Daoy (cell line): ENCODE measurements at places on chromosomes 1 and 21. TPM values are rescaled to one million over a fixed set of nuclear protein-coding genes. Genes with fewer than 3 reads are reported as not detected.

GRCh38 chr21:32096411-32096810 lies 182.4 kb downstream of the MIS18A start:
- no peak for DNase-seq

ARID4B gene
- 18.7 and 22.9 TPM in 2 replicates for total RNA-seq

DNA sequence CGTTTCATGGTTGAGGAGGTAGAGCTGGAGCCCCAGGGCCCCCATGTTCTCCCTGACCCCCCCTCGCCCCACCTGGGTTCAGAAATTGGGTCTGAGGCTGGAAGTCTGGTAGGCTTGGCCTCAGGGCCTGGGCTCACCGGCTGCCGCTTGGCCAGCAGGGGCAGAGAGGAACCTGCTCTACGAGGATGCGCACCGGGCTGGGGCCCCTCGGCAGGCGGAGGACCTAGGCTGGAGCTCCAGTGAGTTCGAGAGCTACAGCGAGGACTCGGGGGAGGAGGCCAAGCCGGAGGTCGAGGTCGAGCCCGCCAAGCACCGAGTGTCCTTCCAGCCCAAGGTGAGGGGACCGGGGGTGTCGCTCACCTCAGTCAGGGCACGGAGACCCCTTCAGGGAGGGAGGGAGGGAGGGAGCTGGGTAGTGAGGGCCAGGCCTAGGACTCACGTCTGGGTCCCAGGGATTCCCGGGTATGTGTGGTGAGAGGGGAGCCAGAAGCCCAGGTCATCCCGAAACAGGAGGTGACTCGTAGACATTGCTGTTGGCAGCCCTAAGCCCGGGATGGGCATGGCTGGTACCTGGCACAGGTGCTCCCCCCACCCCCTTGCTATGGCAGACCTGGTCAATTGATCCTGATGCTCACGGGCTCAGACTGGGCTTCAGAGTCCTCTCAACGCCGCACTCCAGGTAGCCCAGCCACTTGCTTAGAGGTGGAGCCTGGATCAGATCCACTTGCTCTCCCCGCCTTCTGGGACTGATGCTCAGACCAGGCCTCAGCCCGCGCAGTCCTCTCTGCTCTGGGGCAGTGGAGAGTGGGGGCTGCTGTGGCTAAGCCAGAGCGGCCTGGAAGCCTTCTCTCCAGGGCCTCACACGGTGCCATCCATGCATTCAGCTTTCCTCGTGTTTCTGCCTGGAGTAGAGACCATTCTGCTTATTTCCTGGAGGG lies 68.4 kb downstream of the ARHGEF10L start:
- DNase-seq: no peak

DNA sequence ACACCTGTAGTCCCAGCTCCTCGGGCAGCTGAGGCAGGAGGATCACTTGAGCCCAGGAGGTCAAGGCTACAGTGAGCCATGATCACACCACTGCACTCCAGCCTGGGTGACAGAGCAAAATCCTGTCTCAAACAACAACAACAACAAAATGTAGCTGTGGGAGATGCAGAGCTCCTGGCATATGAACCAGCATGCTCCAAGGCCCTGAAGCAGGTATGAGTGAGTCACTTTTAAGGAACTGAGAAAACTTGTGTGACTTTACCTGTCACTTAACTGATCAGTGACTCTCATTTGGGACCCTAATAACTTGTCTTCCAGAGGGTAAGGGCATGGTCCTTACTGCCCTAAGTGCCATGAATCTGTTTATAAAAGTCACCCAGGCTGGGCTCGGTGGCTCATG lies 19.4 kb upstream of the TMEM222 start:
- no peak for DNase-seq

DNA sequence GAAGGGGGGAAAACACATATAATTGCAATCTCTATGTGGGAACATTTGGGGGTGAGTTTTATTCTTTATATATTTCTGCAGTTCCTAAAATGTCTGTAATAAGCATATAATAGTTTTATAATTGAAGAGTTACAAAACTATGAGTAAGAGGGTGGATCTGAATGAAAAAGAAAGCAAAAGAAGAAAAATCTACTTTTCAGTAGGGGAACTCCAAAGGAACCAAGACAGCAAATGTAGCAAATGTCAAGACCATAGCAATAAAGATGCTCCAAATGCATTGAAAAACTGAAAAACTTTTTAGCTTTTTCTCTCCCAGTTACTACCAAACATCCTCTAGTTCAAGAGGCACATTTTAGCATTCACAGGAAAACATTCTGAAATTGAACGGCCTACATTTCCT lies 434.8 kb downstream of the LMO4 start:
- DNase-seq: no peak

GRCh38 chr1:58727364-58727763 lies 27.5 kb upstream of the MYSM1 start:
- DNase-seq: peak; percentile 95

DNA sequence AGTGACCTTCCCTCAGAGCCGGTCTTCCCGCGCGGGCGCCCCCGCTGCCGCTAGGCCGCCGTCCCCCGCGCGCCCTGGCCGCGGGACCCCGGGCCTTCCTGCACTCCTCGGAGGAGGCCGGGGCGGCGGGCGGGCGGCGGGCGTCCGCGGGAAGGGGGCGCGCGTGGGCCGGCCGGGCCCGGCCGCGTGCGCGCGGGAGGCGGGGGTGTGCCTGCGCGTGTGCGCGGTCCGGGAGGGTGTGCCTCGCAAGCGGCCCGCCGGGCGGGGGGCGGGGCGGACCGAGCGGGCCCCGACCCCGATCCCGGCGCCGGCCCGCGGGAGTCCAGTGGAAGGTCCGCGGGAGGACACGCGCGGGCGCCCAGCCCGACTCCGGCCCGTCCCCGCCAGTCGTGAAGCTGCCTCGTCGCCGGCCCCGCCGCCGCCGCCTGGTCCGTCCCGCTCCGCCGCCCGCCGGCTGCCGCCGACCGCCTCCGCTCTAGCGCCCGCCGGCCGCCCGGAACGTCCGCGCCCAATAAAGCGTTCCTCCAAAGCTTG lies 438 bp downstream of the MRPS6 start:
- DNase-seq: peak; percentile 45

GRCh38 chr1:209926045-209926444 lies 12.0 kb upstream of the SYT14 start:
- DNase-seq: peak; percentile 94

SLC19A2 gene
- total RNA-seq: 9.8 and 11.3 TPM in 2 replicates

AIM2 gene
- total RNA-seq: 3.9 and 5.3 TPM in 2 replicates

GRCh38 chr1:118360817-118361216 lies 175.8 kb upstream of the SPAG17 start:
- peak; percentile 30 for DNase-seq

CFHR5 gene
- not detected in 2 replicates for total RNA-seq

DNA sequence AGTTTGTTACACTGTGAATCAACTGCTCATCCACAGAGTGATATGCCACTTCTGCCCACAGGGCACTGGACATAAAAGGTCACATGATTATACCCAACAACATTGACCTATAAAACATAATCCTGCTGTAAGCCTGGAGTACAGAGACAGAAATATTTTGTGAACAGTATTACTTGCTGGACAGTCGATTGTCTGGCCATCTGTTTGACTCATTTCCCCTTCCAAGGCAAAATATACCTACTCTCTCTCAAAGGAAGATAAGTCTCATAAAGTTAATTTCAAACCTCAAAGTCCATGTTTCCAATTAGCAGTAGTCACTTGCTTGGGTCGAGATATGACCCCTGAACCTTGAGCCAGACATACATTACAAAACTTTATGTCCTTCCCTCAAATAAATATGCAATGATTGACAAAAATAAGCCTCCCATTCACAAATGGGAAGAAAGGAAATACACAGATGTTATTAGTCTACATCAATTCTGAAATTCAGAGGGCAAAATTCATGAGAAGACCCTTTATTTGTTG lies 39.3 kb upstream of the RGS18 start:
- DNase-seq: no peak

WDR47 gene
- total RNA-seq: 14.2 and 16.8 TPM in 2 replicates

DNA sequence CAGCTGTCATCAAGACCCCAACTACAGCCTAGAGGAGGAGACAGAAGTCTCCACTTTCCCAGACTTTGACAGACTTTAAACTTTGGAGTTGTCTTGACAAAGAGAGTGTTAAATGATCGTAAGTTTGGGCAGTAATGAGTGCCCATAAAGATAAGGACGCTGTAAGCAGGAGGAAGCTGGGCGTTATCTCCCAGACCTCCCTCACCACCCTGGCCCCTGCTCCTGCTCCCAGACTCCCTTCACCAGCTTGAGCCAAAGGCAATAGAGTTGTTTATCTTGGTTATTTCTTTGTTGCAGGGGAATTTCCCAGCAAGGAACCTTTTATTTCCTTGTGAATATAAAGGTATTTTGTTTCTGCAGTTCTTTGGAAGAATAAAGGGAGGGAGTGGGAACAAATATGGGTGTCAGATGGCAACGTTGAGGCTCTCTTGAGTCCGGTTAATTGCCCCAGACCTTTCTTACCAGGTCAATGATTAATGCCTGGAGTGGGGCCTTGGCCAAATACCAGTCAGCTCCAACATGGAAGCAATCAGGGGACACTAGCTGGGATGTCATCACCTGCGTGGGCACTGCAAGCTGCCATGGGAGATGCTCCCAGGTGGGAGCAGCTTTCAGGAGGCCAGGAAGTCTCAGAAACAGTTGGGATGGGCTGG lies 4.4 kb downstream of the PIGR start:
- no peak for DNase-seq

DNA sequence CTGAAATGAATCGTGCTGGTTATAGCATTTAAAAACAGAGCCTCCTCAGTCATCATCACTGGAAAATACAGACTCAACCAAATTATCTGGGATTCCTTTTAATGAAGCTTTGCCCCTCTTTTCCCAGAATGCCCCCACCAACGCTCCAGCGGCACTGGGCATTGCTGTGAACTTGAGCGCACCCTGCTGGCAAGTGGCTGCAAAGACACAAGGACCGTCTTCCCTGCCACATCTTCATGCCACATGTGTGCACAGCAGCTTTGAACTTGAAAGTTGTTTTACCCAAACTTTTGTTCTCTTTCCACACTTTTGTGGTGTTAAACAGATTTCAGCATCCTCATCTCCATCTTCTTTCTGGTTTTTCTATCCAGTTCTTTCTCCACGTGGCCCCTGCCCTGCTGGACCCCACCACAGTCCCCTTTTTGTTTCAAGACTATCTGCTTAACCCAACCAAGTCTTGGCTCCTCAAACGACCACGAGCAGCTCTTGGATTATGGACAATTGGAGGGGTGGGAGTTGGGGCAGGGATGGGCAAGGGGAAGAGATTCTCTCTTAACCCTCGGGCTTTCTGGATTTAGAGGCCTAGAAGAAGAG lies 12.8 kb upstream of the LMX1A start:
- peak; percentile 71 for DNase-seq

- DNase-seq: no peak
These were observed 244.6 kb downstream of the TRABD2B start for GRCh38 chr1:47752559-47752958.

KLHDC7A gene
- not detected in 2 replicates for total RNA-seq

DNA sequence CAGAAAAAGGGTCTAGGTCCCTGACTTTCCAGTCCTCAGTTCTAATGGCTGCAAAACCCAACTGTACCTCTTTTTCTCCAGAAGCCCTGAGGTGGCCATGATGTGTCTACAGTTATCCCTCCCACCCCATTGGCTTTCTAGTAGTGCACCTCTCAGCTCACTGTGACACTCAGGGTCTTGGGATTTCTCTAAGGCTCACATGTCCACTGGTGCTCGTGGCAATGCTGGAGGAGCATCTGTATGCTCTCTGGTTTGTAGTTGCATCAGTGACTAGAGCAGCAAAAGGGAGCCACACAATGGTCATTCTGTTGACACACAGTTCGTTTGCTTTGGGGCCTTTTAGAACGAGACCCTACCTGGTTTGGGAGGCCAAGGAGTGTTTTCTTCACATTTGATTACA lies 81.6 kb upstream of the SYT6 start:
- DNase-seq: no peak

DNA sequence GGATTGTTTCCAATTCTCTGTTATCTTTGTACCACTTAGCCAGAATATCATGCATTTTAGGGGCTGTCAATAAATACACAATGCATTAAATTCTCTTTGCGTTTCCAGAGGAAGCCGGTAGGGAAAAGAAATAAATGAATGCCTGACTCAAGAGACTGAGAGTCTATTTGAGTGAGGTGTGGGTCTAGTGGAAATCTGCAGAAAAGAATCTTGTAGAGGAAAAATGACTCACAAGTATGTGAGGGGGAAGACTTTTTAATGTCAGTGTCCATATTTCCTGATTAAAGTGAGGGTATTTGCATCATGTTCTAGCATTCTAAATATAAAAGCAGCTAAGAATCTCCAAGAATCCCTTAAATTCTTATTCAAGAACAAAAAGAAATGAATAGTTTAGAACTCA lies 271.1 kb downstream of the PTPRC start:
- no peak for DNase-seq

DNA sequence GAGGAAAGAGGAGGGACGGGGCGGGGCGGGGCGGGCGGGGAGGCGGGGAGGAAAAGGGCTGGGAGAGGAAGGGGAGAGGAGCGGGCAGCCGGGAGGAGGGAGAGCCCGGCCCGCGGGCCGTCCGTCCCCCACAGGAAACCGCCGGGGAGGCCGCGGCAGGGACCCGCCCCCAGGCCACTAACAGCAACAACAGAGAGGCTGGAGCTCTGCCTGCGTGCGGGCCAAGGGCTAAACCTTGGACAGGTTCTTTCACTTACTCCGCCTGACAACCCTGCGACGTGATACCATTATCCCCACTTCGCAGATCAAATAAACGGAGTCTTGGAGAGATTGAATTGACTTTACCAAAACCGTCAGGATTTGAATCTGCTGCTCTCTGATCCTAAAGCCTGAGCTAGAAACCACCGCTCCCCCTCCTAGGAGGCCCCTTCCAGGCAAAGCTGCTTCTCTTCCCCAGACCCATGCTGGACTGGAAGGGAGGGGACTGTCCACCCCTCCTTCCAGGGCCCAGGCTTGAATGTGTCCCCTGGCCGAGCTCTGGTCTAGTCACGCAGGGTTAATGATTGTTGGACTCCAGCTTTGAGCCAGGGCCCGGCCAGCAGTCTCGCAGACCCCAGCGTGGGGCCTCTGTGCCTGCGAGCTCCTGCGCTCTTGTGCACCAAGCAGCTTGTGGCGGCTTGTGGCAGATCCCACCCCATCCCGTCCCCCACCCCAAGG lies at the start of gene EVA1B:
EVA1B (minus strand) TSS at position 10 of the 717 bp plus-strand sequence. CDS start 608 bp downstream, outside the sequence.
- DNase-seq: peak; percentile 84

DNA sequence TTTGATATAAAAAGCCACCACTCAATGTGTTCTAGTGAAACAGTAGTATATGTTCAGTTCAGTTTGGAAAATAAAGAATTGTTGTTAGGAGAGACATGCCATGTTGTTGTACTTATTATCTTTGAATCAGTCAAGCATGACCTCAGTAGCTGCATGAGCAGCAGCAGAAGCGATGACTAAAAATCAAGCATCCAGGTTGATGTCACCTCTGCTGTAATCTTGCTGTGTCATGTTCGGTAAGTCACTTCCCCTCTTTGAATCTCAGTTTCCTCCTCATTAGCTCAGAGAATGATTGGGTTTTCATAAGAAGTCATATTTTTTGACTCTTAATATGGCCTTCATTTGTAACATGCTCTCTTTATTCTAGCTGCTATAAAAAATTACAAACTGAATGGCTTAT lies 428.4 kb upstream of the B3GALT2 start:
- DNase-seq: peak; percentile 16

S100A12 gene
- not detected in 2 replicates for total RNA-seq

DNA sequence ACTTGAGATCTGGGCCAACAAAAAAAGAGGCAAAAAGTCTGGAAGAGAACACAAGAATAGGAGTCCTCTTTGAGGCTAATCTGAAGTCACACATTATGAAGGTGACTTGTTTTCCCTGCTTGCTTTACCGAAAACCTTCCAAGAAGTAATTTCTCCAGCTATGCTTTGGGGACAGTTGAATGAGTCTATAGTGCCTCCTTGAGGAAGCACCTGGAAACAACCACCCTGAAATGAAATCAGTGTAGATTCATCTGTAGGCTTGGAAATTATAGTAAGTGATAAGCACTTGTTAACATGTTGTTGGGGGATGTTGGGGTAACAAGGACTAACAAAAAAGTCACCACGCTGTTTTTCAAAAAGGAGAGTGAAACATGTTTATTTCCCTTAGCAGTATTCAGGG lies 23.4 kb upstream of the RPTN start:
- peak; percentile 37 for DNase-seq
